Nephron progenitor cell (in vitro differentiated cells): ENCODE measurements at places on chromosomes 7 and 10.

DNA sequence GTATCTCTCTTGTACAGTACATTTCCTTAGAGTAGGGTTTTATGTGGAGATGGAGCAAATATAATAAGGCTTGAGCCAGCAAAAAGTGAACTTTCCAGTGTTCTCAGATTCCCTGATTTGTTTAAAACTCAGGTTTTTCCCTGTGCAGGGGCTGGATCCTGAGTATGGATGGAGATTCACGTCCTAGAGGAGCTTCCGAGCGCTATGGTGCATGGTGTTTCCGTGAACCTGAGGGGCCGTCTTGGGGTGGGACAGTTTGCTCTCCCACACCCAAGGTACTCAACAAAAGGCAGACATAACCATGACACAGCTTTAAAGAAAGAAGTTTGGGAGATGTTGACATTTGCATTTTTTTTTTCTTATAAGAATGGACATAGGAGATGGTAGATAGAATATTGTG is 122.5 kb downstream of the SEC23IP start:
- no peak for DNase-seq
- H3K4me3 ChIP-seq = no peak overlapping the region
- peaks cover 33% of the 10 kb centered on the region for H3K4me1 ChIP-seq
- H3K27me3 ChIP-seq = peaks cover 37% of the 10 kb centered on the region
- H3K36me3 ChIP-seq = no peaks in the 10 kb centered on the region

GRCh38 chr10:102211615-102212299 is 14.3 kb upstream of the ELOVL3 start:
- H3K4me3 ChIP-seq = no peak overlapping the region
- no peaks in the 10 kb centered on the region for H3K36me3 ChIP-seq
- no peaks in the 10 kb centered on the region for H3K4me1 ChIP-seq
- no peak overlapping the region for H3K27ac ChIP-seq
- no peak for DNase-seq
- peaks cover 33% of the 10 kb centered on the region for H3K27me3 ChIP-seq

- no peak for DNase-seq
- H3K4me1 ChIP-seq = peaks cover 84% of the 10 kb centered on the region
- H3K27ac ChIP-seq = no peak overlapping the region
These were observed 2.5 kb upstream of the CLDN4 start for GRCh38 chr7:73828107-73828803.

GRCh38 chr10:10946801-10947200 is 70.9 kb upstream of the CELF2 start:
- no peak overlapping the region for H3K4me3 ChIP-seq
- DNase-seq = no peak
- H3K27me3 ChIP-seq = peaks cover 22% of the 10 kb centered on the region
- H3K4me1 ChIP-seq = no peaks in the 10 kb centered on the region

DNA sequence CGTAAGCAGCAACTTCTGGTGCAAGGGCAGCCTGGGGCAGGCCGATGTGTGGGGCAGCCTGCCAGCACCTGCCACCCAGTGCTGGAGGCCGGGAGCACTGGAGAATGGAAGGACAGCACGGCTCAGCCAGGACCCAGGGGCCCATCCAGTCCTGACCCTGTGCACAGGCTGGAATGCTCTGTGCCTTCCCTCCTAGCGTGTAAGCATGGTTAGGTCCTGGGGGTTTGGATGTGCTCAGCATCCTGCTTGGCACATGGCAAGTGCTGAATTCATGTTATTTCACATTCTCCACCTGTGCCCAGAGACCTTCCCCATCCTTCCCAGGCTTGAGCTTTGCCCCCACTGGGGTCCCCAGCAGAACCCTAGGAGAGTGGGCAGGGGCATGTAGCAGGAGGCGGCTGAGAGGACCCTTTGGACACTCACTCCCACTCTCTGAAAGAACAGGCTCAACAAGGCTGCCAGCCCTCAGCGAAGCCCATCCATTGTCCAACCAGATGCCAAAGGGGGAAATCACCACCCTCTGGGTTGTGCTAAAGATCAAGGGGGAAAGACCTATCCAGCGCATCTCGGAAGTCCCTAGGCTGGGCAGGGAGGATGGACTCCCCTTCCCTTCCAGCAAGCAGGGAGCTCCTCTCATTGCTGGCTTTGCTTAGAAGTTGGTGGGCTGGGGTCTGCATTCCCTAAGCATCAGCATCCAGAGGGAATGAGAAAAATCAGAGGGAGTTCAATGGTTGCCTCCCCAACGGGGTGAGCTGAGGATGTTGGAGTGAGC is 29.7 kb downstream of the ANXA8 start:
- no peak for DNase-seq
- H3K4me1 ChIP-seq = peaks cover 13% of the 10 kb centered on the region
- H3K27ac ChIP-seq = peak overlapping the region; percentile 28
- no peaks in the 10 kb centered on the region for H3K36me3 ChIP-seq
- H3K27me3 ChIP-seq = peaks cover 4% of the 10 kb centered on the region

DNA sequence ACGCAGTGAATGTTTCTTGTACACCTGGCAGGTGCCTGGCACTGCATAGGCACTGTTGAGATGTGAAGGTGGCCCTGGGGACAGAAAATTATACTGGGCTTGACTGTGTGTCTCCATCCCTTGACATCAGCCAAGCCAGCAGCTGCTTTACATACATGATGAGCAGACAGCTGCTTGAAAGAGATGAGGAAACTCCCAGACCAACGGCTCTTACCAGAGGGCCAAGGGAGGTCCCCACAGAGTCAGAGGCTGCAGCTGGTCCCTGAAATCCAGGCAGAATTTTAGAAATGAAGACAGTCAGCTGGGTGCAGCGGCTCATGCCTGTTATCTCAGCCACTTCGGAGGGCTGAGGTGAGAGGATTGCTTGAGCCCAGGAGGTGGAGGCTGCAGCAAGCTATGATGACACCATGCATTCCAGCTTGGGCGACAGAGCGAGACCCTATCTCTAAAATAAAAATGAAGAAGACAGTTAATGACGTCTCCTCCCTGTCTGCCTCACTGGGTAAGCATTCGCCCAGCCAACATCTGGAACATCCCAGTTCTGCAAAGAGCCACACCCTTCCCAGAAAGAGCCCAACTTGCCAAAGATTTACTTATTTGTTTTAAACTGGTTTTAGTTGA is 17.6 kb downstream of the LIMK1 start:
- DNase-seq = no peak
- H3K27me3 ChIP-seq = no peaks in the 10 kb centered on the region
- H3K36me3 ChIP-seq = peaks cover 57% of the 10 kb centered on the region
- peaks cover 20% of the 10 kb centered on the region for H3K4me1 ChIP-seq
- peak overlapping the region; percentile 51 for H3K27ac ChIP-seq

DNA sequence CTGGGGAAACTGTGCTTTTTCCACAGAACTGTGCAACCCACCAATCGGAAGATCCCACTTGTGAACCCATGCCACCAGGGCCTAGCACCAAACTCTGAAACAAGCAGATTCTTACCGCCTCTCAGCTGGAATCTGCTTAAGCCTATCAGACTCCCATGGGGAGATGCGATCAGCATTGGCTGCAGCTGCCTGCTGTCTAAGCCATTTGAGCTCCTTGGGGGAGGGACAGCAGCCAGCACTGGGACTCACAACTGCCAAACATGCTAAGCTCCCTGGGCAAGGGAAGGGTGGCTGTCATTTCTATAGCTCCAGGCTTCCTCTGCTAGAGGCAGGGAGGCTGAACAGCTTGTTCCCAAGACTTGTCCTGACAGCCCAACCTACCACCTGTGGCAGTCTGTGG is 283.8 kb downstream of the CDK14 start:
- H3K4me3 ChIP-seq = no peak overlapping the region
- H3K27me3 ChIP-seq = no peaks in the 10 kb centered on the region
- H3K27ac ChIP-seq = no peak overlapping the region

- peaks cover 67% of the 10 kb centered on the region for H3K36me3 ChIP-seq
- H3K4me3 ChIP-seq = no peak overlapping the region
- H3K4me1 ChIP-seq = no peaks in the 10 kb centered on the region
These were observed 117.8 kb downstream of the TRRAP start for GRCh38 chr7:98996150-98996552.

GRCh38 chr7:18213652-18214051 is 186.0 kb upstream of the PRPS1L1 start:
- no peaks in the 10 kb centered on the region for H3K27me3 ChIP-seq
- DNase-seq = no peak
- H3K36me3 ChIP-seq = no peaks in the 10 kb centered on the region
- no peaks in the 10 kb centered on the region for H3K4me1 ChIP-seq
- H3K4me3 ChIP-seq = no peak overlapping the region

DNA sequence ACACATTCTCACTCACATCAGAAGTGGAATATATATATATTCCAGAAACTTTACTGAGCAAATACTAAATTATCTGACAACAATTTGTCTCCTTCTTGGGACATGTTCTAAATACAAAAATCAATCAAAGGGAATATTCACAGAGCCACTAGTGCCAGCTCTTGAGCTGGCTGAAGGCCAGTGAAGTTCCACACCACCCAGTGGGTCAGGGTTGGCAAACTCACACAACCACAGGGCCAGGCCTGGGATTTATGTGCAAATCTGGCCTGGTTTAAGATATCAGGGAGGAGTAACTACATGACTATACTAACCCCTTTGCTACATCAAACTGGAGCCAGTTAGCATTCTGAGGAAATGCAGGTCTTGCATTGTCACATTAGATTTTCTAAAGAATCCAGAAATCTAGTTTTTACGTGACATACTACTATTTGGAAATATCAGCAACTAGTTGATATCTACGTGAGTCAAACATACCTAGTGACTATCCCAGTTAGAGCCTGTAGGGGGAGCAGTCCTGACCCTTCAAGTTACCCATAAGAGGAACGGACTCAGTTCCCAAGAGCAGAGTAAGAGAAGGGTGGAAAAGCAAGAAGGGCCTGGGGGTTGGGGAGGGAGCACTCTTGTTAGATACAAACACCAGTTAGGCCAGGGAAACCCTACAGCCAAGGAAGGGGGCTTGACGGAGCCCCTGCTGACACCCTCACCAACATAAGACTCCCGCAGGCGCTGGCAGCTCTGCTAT is 600.4 kb downstream of the KCNMA1 start:
- DNase-seq = peak; percentile 19
- H3K27ac ChIP-seq = no peak overlapping the region
- H3K4me1 ChIP-seq = peaks cover 49% of the 10 kb centered on the region
- H3K36me3 ChIP-seq = no peaks in the 10 kb centered on the region
- no peak overlapping the region for H3K4me3 ChIP-seq

DNA sequence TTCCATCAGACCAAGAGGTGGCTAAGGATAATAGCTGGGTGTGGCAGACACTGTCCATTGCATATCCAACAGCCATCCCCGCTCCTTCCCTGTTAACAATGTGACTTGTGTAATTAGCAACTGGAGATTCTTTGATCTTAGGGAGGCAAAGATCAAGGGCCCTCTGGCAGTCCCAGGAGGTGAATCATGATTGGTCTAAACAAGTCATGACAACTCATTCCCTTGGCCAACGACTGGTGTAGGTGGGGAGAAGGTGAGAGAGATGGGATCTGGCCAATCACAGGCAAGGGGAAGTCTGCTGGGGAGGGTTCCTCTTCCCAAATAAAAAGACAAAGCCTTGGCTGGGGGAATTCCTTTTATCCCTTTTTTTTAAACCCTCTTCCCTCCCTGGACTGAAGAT is 46.2 kb upstream of the COMTD1 start:
- peaks cover 77% of the 10 kb centered on the region for H3K4me1 ChIP-seq
- no peaks in the 10 kb centered on the region for H3K36me3 ChIP-seq
- no peak for DNase-seq

- peaks cover 3% of the 10 kb centered on the region for H3K27me3 ChIP-seq
- DNase-seq = no peak
- no peak overlapping the region for H3K4me3 ChIP-seq
- H3K36me3 ChIP-seq = no peaks in the 10 kb centered on the region
- H3K27ac ChIP-seq = no peak overlapping the region
These were observed 73.4 kb upstream of the ITPRID1 start for GRCh38 chr7:31440511-31440910.

DNA sequence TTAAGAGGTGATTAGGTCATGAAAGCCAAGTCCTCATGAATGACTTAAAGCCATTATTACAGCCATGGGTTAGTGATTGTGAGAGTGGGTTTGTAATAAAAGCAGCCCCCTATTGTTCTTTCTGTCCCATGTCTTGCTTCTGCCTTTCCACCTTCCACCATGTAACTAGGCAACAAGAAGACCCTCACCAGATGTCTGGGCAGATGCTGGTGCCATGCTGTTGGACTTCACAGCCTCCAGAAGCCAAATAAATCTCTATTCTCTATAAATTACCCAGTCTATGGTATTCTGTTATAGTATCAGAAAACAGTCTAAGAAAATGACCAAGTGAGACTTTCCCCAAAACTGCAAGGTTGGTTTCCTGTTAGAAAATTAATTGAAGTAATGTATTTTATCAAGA is 460.3 kb upstream of the ADARB2 start:
- H3K27ac ChIP-seq = no peak overlapping the region
- H3K4me3 ChIP-seq = no peak overlapping the region
- H3K36me3 ChIP-seq = peaks cover 16% of the 10 kb centered on the region

GRCh38 chr10:68462536-68462935 is 9.2 kb downstream of the DNA2 start:
- H3K4me1 ChIP-seq = no peaks in the 10 kb centered on the region
- no peak overlapping the region for H3K4me3 ChIP-seq
- H3K36me3 ChIP-seq = peaks cover 83% of the 10 kb centered on the region

DNA sequence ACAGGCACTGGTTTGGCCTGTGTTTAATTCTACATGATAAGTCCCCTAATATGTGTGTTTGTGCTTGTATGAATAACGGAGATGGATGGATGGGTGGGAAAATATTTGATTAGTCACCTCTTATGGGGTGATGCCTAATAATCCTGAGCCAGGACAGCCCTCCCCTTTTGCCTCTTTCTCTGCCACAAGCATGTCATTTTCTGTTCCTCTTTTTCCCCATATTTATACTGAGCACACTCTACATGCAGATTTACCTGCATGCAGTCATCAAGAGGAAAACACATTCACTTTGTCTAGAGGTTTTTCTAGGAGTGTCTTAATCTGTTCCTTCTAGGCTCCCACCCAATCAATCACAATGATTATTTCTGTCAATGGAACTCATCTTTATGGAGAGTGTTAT is 111.6 kb upstream of the TBX20 start:
- peaks cover under 1% of the 10 kb centered on the region for H3K4me1 ChIP-seq
- H3K4me3 ChIP-seq = no peak overlapping the region
- H3K27me3 ChIP-seq = peaks cover 15% of the 10 kb centered on the region
- no peaks in the 10 kb centered on the region for H3K36me3 ChIP-seq
- no peak overlapping the region for H3K27ac ChIP-seq

GRCh38 chr7:41383596-41383995 is 319.3 kb downstream of the INHBA start:
- H3K27me3 ChIP-seq = peaks cover 8% of the 10 kb centered on the region
- no peak overlapping the region for H3K27ac ChIP-seq
- DNase-seq = no peak
- no peak overlapping the region for H3K4me3 ChIP-seq
- no peaks in the 10 kb centered on the region for H3K36me3 ChIP-seq
- peaks cover 12% of the 10 kb centered on the region for H3K4me1 ChIP-seq
